ENCODE measurements at places on chromosomes 7 and 10.

GRCh38 chr10:129901389-129902006, 62.6 kb downstream of the EBF3 start:
- DNase-seq = no peak

DNA sequence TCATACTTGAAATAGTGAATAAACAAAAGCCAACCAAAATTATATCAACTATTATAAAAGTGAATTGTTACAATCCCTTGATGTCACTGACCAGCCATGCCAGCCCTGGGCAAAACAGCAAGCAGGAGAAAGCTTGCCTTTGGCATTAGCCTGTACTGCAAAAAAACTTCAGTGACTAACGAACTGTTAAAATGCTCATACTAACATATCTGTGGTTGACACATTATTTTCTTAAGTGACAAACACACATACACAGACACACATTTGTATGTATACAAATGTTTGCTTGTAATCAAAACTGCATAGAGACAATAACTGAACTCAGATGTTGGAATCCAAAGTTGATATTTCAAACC, 29.5 kb downstream of the CHCHD3 start:
- DNase-seq = peak; percentile 7

DNA sequence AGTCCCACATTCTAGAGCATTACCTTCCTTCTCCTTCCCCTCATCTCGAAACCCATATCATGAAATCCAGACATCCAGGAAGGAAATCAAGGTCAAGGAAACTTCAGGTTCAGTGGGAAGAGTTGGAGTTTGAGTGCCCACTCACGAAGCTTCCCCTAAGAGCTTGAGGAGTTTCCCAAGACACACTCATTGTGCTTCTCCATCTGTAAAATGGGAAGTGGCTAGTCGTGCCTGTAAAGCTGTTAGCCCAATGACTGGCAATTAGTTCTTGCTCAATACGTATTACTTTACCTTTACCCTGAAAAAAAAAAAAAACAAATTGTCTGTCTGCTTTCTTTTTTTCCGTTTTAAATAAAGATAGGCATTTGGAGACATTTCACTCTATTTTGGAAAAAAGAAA, 42.3 kb downstream of the GPAM start:
- no peak for DNase-seq

DNA sequence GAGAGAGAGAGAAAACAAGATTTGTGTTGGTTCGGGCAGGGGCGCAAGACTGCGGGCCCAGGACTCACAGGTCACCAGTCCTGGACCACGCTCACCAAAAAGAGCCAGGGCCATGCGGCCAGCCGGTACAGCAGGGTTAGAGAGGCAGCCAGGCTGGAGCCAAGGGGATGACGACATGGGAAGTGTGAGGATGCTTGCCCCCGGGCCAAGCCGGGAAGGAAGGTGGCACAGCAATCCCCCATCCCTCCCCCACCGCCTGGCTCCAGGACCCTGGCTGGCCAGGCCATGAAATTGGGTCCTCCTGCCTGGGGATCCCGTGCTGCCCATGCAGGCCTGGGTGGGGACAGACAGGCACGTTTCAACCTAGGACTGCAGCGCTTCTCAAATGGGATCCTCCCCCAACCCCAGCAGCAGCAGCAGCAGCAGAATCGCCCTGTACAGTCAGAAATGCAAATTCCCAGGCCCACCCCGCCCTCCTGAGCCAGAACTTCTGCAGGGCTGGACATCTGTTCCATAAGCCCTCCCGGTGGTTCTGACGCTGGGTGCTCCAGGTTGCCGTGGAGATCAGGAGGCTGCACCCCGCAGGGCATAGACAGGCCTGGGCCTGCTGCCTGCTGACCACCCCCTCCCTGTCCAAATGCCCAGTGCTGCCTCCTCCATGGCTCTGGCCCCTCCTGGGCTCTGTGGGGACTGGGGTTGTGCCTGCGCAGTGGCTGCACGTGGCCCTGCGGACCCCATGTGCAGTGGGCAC, 35.0 kb downstream of the YKT6 start:
- DNase-seq = no peak

DNA sequence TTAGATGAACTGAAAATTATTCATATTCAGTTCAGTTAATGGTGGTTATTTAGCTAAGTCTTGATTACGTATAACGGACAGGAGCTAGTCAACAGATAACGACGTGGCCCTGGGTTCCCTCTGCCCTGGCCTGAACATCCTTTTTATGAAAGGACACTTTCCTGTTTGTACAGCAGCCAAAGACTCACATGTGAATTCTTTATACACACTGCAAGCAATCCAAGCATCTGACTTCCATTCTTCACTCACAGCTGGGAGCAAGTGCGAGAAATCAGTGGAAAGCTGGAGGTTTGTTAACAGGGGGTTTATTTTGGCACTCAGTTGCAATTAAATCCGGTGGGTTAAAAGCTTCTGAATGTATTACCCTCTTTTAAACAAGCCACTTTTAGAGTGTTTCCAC, 148.1 kb upstream of the GDF10 start:
- no peak for DNase-seq

All from cardiac fibroblast (primary cell).